ENCODE measurements at places on chromosomes 4 and X. TPM values are rescaled to one million over a fixed set of nuclear protein-coding genes. Genes with fewer than 3 reads are reported as not detected.

The EREG gene
- 4.0 TPM for total RNA-seq

The SOX3 gene
- total RNA-seq = not detected

The PRDM5 gene
- total RNA-seq = 3.8 TPM

The NEUROG2 gene
- total RNA-seq = not detected

The DRD5 gene
- not detected for total RNA-seq
